ENCODE measurements at places on chromosomes 6 and 20.

- DNase-seq, result no peak
Measured at GRCh38 chr20:61608275-61609085, 356.4 kb downstream of the CDH4 start.

GRCh38 chr20:63186528-63187316 lies 29.2 kb downstream of the YTHDF1 start:
- DNase-seq, result peak; percentile 67

- peak; percentile 90 for DNase-seq
Measured at GRCh38 chr6:26045065-26045927, 41.9 kb upstream of the HFE start.

DNA sequence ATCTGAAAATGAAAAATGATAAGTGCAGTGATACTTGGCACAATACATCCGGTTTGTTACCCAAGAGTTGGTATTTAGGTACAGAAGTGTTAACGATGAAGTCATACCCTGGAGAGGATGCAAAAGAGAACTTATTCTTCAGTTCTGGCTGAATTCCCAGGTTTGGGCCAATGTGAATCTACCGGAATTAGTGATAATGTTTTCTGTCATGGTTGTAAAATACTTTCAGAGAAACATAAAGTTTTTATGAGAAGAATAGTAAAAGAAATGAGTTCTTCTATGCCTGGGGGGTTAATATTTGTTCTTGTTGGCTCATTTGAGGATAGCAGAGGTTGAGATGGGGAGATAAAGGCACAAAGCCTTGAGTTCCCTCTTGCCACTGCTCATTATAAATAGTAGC lies 509.9 kb upstream of the POU3F2 start:
- peak; percentile 7 for DNase-seq

- DNase-seq, result peak; percentile 57
Measured at GRCh38 chr6:72963946-72964345, 261.4 kb downstream of the KHDC1L start.

Measured in bronchial epithelial cell (primary cell).